ENCODE measurements at places on chromosomes 5 and 9.

- no peak for DNase-seq
Observed at GRCh38 chr9:87515588-87516221, 18.0 kb downstream of the DAPK1 start.

GRCh38 chr5:115985802-115986757, 23.8 kb downstream of the LVRN start:
- DNase-seq, result no peak

DNA sequence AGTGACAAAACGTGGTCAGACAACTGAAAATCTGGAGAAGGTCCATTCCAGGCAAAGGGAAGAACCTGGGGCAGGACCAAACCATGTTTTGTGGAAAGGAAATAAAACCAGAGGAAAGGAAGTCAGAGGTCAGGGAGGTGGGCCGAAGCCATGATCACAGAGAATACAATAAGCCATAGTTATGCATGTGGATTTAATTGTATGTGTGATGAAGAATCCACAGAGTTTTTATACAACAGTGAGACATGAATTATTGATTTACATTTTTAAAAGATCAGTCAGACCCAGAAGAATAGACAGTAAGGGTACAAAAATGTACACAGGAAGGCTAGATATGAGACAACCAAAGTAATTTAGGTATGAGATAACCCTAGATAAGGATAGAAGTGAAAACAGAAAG, 20.8 kb downstream of the TTC33 start:
- no peak for DNase-seq

DNA sequence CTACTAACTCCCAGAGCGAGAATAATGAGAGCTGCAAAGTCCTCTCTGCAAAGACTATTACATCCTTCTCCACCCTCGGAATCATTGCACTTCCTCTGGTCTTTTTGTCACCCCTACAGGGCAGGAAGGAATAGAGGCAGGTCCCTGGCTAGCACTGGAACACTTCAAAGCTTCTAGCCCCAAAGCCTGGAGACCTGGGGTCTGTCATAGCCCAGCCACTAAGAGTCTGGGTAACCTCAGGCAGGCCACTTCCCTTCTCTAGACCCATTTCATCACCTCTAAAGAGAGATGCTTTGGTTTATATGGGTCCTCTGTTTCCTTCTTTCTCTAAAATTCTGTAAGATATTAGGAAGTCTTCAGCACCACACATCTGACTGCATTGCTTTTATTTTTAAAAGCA, 6.7 kb downstream of the ADRB2 start:
- no peak for DNase-seq

DNA sequence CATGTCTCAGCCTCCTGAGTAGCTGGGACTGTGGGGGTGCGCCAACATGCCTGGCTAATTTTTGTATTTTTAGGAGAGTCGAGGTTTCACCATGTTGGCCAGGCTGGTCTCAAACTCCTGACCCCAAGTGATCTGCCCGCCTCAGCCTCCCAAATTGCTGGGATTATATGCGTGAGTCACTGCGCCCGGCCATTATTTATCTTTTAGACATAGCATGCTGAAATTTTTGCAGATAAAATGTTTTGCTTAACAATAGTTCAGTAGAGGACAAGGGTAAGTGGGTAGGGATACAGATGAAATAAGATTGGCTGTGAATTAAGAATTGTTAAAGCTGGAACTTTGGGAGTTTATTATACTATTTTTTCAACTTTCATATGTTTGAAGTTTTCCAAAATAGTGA, 150.8 kb upstream of the GRHPR start:
- no peak for DNase-seq

- DNase-seq, result no peak
Observed at GRCh38 chr9:76725011-76725546, 39.2 kb upstream of the PCA3 start.

DNA sequence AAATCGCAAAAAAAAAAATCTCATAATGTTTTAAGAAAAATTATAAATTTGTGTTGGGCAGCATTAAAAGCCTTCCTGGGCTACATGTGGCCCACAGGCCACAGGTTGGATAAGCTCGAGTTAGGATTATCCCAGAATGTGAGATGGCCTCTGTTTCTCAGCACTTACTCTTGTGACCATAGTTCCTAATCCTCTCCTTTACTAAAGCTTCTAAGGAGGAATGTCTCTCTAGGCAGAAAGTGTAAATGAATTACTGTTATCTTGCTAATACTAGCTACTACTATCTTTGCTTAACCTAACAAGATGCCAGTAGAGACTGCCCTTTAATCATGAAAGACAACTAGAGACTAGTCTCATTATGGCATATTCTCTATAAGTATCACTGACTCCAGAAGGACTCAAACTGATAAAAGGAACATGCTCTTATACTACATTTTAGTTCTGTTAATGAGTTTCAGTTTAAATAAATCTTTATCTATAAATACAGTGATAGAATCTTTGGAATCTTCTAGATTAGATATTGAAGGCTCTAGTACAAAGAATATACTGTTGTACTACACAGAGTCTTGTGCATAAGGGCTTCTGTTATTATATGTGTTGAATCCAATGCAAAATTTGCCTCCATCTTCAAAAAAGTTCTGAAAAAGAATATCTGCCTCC, 13.8 kb downstream of the INVS start:
- no peak for DNase-seq

DNA sequence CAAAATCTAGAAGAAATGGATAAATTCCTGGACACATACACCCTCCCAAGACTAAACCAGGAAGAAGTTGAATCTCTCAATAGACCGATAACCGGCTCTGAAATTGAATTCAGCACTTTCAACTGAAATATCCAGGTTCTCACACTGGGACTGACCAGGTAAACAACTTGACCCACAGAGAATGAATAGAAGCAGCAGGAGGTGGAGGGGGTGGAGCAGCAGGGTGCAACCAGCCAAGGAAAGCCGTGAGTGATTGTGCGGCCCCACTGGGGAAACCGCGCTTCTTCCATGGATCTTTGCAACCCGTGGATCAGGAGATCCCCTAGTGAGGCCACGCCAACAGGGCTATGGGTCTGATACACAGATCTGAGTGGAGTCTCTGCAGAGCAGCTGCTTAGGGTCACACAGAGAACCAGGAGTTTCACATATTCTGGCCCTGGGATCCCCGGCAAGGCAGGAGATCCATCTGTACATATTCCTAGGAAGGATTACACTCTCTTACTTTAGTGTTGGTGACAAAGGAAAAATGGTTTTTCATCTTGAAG, 181.5 kb downstream of the SLCO4C1 start:
- DNase-seq, result no peak

- DNase-seq, result no peak
Observed at GRCh38 chr5:169011009-169011408, 289.9 kb downstream of the SLIT3 start.

- DNase-seq, result no peak
Observed at GRCh38 chr5:107808671-107809137, 138.0 kb upstream of the EFNA5 start.

DNA sequence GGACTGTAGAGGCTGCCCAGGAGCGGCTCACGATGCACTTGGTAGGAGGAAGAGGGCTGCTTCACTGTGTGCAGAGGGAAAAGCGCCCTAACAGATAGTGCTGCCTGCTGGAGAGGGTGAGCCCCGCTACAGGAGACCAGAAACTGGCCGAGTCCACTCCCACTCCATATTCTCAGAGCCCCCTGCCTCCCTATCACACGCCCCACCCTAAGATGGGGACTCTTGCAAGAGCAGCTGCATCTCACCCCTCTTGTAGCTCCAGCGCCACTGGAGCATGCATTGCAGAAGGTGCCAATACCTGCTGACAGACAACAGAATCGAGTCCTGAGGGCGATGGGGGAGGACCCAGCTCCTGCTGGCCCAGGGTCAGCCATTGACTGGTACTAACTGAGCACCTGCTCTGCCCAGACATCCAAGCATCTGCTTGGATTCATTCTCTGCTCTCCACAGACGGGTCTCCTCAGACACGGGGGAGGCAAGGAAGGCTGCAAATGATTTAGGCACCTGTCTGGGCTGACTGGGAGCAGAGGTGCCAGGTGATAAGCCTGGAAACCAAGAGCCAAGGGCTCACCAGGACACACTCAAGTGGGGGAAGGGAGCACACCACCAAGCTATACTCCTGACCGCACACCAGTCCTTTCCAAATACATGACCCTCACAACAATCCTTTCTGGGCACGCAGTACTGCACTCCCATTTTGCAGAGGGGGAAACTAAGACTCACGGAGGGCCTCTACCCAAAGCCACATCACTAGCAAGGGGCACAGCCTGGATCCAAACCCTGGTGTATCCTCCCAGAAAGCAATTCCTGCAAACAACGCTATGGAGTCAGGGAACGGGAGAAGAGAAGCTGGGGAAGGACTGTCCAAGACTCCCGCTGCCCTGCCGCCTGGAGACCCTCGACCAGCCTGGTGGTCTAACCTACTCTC, 1.6 kb downstream of the BICD2 start:
- no peak for DNase-seq

GRCh38 chr5:180868960-180869359, 7.9 kb upstream of the ZFP62 start:
- peak; percentile 3 for DNase-seq

GRCh38 chr5:110371725-110372041, 354.8 kb downstream of the TMEM232 start:
- no peak for DNase-seq

GRCh38 chr9:94681508-94681907, 42.2 kb upstream of the FBP1 start:
- peak; percentile 78 for DNase-seq

- no peak for DNase-seq
Observed at GRCh38 chr9:73981405-73981804, 515.7 kb upstream of the RORB start.

All from amniotic stem cell (primary cell).